Erythroblast (primary cell): ENCODE measurements at places on chromosomes 4 and X.

DNA sequence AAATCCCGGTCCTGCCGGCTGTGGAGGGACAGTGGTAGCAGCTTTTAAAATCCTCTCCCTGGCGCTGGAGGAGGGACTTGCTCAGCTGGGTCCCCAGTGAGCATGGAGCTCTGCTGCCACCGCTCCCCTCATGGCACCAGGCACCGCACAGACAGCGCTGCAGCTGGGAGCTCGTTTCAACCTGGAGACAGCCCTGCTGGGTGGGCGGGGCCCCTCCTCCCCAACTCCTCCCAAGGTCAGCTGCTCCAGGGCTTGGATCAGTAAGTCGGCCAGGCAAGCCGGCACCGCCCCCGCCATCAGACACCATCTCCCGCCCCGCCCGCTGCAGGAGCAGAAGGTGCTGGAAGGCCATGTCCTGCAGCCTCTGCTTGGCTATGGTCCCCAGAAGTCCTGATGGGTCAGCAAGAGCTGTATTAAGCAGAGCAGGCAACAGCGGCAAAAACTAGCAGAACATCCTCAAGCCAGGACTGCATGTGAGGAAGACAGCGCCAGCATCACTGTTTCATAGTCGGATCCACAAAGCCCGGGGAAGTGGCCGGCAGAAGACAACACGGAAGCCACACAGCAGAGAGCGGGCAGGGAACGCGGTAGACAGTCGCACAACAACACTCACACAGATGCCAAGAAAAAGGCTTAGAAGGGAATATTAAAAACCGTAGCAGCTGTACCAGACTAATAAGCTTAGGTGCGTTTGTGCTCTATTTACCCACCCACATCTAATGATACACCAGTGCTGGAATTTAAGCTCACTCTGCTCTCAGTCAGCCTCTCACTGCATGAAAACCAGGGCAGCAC lies 16.2 kb downstream of the ZFYVE28 start:
- peak; percentile 61 for DNase-seq

- DNase-seq: no peak
Observed at GRCh38 chrX:16205840-16206239, 38.6 kb downstream of the MAGEB17 start.

DNA sequence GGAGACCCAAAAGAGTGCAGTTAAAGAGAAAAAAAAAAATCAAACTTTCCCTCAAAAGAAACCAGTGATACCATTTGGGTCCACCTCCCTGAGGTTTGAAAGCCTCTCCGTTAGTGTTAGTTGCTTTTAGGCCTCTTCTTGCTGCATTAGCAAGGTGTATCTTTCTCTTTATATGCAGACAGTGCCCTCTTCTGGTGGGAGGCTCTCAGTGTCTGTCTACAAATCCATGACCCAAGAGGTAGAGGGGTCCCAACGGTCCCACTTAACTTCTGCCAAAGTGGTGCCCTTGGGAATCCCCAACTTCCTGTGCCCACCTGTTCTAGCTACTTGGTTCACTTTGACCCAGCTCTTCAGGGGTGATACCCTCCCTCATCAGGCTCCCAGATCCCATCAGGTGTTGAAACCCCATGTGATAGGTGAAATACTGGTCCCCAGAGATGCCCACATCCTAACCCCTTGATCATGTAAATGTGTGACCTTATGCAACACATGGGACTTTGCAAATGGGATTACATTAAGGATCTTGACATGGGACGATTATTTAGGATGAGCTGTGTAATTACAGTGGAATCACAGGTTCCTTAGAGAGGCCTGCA lies 63.7 kb upstream of the CD99 start:
- no peak for DNase-seq

GRCh38 chr4:24980064-24980690 lies 50.6 kb downstream of the LGI2 start:
- peak; percentile 54 for DNase-seq

DNA sequence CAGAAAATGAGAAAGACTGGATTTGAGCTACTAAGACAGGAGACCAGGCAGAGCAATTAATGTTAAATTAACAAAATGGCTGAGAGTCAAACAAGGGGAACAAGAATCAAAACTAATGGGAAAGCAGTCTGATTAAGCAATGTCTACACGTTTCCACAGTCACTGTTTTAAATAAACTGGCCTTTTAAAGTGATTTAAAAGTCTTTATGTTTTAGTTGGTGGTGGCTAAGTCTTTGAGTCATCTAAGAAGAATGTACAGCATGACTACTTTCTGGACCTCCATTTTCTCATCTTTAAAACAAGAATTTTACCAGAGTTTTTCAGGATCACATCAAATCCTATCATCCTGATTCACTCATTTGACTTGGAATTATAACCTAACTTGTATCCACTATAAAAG lies 233.8 kb downstream of the ENOX2 start:
- no peak for DNase-seq

DNA sequence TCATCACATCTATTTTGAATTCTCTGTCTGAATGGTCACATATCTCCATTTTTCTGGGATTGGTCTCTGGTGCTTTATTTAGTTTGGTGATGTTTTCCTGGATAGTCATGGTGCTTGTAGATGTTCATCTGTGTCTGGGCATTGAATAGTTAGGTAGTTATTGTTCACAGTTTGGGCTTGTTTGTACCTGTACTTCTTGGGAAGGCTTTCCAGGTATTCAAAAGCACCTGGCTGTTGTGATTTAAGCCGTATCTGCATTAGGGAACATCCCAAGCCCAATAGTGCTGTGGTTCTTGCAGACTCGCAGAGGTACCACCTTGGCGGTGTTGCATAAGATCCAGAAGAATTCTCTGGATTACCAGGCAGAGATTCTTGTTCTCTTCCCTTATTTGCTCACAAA lies 44.6 kb downstream of the COL4A5 start:
- DNase-seq: no peak

DNA sequence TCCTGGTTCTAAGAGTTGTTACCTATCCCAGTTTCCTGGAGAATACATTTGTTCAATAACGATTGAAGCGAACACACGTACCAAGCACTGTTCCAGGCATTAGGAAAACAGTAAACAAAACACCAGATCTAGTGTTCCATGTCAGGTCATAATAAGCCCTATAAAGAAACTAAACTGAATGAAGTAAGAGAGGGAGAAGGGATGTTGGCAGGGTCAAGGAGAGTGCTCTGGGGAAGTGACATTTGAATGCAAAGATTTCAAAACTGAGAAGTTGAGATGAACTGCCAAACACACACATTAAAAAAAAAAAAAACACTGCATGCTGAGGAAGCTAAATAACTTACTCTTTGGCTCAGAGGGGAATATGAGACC lies 14.4 kb upstream of the ENAM start:
- DNase-seq: no peak

GRCh38 chr4:164012396-164013027 lies 518.0 kb downstream of the TMA16 start:
- DNase-seq: peak; percentile 20

DNA sequence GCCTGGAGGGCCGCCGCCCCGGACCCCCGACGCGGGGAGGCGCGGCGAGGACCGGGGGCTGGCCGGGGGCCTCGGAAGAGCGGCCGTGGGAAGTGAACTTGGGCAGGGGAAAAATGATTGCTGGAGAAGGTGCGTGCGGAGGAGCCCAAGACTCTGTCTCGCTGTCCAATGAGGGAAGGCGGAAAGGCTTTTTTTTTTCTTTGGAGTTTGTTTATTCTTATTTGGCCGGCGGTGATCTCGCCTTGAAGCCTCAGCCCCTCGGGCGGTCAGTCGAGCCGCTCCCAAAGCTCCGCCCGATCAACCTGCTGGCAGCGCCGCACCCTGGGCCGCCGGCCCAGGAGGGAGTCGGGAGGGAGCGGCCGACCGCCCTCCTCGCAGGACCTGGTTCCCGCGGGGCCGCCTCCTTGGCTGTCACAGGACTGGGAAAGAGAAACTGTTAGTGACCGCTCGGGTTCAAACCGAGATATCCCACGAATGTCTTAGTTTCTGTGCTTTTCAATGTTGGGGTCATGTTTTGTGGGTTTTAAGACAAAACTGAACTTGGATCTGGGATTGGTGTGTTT lies 2.5 kb downstream of the CPEB2 start:
- peak; percentile 84 for DNase-seq

GRCh38 chr4:101283434-101283833 lies 63.9 kb downstream of the PPP3CA start:
- no peak for DNase-seq

DNA sequence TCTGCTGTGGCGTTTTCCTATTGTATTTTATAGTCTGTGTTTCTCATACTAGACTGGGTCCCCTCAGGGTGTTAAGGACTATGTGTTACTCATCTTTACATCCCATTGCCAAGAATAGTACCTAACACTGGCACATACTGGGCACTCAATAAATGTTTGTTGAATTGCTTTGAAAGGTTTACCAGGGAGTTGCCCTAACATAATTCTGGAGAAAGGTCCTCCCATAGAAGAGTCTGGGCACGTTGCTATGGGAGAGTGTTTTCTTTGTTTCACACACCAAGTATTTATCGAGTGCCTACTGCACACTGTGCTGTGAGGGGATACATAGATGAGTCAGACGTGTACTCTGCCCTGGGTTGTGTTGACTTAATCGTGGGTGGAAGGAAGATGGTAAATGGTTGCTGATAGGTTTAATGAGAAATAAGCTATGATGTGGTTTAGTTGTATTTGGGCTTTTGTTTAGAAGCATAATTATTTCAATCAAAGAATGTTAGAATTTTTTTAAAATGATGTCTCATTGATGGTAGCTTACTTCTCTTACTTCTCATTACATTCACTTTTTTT lies 42.9 kb downstream of the AFF1 start:
- peak; percentile 32 for DNase-seq

DNA sequence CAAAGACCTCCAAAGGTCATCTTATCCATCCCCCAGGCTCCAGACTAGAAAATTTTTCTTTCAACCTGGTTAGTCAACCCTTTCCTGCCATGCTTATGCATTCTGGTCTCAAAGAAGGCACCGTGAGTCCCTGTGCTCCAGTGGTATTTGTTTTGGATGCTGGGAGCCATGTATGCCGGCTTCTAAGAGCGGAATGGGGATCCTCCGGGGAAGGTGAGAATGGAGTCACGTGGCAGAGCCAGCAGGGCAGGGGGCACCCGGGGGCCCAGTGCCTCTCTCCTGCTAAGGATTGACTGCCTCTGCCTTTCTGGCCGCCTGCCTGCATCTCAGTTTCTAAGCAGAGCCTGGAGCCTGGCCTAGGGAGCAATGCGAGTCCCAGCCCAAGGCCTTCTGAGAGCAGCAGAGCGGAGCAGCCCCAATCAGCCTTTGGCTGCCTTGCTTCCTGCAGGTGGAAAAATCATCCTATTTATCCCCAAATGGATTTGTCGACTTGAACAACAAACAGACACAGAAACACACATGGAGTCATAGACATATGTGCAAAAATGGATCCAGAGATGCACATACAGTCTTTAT lies 141.0 kb downstream of the PJA1 start:
- no peak for DNase-seq

DNA sequence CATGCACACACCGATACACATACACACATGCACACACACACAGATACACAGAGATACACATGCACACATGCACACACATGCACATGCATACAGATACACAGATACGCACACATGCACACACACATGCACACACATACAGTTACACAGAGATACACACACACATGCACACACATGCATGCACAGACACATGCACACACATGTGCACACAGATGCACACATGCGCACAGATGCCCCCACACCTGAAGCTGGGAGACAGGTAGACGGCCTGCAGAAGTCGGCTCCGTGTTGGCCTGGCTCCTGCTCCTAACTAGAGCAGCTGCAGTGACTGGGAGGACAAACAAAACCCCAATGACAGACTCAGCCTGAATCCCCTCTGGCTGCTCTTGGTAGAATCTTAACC lies 46.8 kb downstream of the PSAPL1 start:
- no peak for DNase-seq

DNA sequence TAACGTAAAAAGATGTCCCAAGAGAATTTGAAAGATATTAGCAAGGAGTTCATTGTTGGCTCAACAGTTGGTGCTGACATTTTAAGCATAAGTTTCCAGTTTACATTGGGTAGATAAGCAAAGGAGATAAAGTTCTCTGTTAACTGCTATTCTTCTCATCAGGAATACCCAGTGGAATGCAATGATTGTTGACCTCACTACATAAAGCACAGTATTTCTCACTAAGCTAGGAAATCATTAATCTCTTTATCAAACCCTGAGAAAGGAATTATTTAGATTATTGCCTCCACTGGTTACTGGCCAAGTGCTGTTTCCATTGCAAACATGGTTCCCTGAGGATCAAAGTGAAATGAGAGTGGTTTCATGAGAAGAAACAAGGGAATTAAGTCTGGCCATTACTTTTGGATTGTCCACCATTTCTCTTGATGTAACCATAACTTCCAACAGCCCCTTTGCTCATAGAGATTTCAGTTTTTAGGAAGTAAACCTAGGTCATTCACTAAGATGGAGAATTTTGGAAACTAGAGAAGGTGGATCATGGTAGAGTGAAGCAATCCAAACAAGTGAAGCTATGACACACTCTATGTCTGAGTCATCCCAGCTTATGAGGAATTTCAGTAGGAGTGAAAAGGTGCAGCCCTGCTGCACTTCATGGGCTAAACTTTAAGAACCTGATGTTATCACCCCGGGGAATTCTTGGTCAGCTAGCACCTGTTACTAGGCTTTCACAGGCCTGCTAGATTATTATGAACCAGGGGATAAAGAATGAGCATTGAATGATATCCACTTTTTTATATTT lies 163.4 kb downstream of the AREG start:
- DNase-seq: no peak

GRCh38 chr4:1578251-1578773 lies 105.8 kb downstream of the FAM53A start:
- peak; percentile 34 for DNase-seq

DNA sequence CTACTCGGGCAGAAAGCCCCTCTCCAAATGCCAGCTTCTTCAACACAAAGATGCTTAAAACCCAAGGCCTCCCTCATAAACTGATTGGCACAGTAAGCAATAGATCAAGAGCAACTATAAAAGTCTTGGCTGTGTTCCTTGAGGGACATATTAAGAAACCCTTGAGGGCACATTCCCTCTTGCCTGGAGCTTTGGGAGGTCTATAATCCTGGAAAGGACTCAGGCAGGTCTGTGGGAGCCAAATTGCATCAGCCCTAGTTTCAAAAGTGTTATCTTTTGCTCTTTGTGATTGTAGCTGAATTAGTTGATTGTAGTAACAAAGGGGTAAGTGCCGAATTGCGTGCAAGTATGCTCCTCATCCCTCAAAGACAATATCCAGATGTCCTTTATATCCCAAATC lies 18.6 kb upstream of the SETD7 start:
- no peak for DNase-seq

DNA sequence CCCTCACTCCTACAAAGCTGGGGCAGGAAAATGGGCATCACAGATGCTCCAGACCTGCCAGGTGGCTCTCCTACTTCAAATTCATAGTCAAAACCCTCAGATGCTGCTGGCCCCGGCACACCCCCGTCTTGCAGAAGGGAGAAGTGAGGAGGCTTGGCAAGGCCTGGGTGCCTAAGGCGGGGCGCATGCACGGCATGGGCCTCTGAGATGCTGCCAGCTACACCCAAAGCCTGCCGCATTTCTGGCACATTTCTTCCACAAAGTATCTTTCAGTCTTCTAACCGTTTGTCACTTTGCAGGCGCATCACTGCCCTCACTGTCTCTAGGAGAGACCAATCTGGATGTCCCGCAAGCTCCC lies 19.6 kb downstream of the WDR1 start:
- DNase-seq: peak; percentile 39
